Lung microvascular endothelial cell (primary cell): ENCODE measurements at places on chromosomes 12 and 14. TPM values are rescaled to one million over a fixed set of nuclear protein-coding genes. Genes with fewer than 3 reads are reported as not detected.

Gene LMO3
- under 0.01 TPM in 1 of 2 replicates, not detected in the other for total RNA-seq

Gene RNASE1
- 4.6 and 14.6 TPM in 2 replicates for total RNA-seq

GRCh38 chr14:29895591-29896083 is 32.0 kb downstream of the PRKD1 start:
- no peak for DNase-seq

GRCh38 chr14:28773861-28774691 is 7.5 kb downstream of the FOXG1 start:
- peak; percentile 41 for DNase-seq

- DNase-seq: no peak
Observed at GRCh38 chr14:51563560-51563959, 88.2 kb upstream of the FRMD6 start.

DNA sequence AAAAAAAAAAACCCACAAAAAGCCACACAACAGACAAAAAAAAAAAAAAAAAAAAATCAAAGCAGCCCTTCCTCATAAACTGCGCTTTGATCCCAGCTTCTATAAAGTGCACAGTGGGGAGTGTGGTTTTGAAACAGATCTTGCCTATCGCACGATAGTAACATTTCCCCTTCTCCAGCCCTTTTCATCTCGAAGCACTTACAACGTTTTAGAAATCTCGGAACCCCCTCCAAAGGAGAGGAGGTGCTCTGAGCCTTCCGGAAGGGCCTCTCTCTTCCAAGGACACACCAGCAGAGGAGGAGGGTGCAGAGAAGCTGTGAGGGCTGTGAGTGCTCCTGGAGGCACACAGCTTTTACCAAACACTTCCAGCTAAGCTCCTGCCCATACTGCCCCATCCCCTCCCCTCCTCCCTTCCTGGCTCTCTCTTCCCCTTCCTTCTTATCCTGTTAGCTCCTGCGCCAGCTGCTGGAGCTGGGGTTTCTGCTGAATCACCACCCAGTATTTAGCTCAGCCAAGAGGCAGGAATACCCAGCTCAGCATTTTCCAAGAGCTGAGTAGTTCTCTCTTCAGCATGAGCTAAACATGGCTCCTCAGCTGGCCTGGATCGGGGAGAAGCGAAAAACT is 28.4 kb downstream of the SLC7A8 start:
- DNase-seq: peak; percentile 65

GRCh38 chr12:2653461-2653965 is 141.3 kb upstream of the FKBP4 start:
- no peak for DNase-seq

DNA sequence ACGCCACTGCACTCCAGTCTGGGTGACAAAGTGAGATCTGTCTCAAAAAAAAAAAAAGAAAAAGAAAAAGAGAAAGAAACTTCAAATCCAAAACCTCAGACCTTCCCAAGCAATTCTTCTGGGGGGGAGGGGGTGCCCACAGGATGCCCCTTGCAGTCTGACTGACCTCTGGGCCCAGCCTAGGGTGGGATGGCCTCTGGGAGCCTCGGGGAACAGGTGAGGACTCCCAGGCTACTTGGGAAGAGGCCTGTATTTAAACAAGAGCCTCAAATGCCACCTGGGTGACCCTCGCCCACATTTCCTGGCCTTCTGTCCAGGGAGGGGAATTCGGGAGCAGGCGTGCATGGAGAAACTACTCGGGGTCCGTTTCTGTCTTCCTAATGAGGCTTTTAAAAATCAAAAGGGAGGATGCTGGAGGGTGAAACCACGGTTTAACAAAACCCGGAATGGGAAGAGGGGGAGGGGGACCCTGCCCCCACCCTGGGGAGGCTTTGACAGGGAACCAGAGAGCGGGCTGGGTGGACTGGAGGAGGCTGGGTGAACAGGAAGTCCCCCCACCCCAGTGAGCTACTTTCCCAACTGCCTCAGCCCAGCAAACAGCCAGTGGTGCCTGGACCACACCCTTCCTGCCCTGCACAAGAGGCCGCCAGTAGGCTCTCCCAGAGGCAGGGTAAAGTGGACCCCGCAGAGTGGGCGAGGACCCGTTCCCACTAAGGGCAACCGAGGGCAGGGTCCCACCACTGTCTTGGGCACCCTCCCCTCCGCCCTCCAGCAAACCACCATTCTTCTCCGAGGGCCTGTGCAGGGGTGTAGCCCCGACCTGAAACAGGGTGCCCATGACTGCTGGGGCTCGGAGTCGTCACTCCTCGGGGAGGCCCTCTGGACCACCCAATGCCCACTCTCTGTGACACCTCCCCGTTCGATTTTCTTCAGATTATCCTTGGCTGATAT is 1.5 kb upstream of the FBRSL1 start:
- no peak for DNase-seq
